ENCODE measurements at places on chromosomes 2 and 18.

DNA sequence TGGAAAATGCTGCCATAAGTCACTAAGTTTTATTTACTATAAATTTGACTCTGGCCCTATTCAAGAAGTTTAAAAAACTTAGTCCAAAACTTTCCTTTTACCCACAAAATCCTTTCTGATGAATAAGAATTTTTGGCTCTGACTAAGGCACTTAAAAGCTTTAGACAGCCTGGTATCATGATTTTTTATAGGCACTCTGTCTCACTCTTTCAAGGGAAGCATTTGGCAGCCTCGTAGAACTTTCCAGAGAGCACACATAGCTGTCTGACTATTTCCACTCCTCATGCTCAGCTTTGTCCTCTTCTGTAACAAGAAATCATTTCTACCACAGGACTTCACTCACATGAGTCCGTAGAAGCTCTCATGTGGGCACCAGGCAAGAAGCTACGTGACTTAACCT is 32.3 kb upstream of the XDH start:
- no peak for DNase-seq

GRCh38 chr18:42038936-42039335 is 83.9 kb downstream of the PIK3C3 start:
- DNase-seq: no peak

- peak; percentile 23 for DNase-seq
Measured at GRCh38 chr2:179020156-179020750, 29.7 kb downstream of the CCDC141 start.

DNA sequence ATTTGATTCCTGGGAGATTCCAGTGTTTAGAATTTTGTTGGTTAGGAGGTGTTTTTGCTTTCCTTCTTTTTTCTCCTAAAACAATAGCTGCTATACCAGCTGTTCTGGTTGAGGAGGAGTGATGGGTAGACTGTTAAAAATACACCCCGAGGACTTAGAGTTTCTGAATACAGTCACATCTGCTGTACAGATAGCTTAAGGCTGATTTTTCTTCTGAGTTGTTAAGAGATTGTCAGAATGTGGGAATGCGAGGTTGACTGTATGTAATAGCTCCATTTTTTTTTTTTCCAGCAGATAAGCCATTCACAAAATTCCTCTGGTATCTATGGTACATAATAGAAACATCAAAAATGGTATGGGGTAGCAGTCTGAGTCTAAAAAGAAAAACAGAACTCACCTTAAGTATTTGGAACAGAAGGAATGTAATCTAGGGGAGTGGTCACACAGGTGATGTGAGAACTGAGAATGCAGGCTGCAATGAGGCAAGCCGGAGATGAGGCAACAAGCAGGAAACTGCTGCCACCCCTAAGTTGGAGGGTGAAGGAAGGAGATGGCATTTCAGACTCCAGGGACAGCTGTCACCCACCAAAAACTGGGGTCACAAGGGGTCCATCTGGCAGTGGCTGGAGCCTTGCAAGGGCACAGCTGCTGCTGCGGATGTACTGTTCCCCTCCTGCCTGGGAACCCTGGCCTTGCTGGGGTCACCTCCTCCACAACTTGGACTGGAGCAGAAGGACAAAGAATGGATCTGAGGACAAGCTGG is 2.4 kb downstream of the DGKD start:
- no peak for DNase-seq

DNA sequence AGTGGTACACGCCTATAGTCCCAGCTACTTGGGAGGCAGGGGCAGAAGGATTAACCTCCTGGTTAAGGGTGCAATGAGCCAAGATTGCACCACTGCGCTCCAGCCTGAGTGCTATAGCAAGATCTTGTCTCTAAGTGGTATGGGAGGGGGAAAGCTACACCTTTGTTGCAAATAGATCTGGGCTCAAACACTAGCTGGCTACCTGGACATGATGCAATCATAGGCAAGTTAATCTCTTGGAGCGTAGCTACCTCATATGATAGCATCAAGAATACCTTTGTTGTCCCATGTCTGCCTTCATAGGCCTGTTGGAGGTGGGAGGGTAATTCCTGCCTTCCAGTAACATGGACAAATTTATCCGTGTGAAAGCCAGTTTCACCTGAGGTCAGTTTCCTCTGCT is 15.7 kb downstream of the KLHL29 start:
- DNase-seq: no peak

DNA sequence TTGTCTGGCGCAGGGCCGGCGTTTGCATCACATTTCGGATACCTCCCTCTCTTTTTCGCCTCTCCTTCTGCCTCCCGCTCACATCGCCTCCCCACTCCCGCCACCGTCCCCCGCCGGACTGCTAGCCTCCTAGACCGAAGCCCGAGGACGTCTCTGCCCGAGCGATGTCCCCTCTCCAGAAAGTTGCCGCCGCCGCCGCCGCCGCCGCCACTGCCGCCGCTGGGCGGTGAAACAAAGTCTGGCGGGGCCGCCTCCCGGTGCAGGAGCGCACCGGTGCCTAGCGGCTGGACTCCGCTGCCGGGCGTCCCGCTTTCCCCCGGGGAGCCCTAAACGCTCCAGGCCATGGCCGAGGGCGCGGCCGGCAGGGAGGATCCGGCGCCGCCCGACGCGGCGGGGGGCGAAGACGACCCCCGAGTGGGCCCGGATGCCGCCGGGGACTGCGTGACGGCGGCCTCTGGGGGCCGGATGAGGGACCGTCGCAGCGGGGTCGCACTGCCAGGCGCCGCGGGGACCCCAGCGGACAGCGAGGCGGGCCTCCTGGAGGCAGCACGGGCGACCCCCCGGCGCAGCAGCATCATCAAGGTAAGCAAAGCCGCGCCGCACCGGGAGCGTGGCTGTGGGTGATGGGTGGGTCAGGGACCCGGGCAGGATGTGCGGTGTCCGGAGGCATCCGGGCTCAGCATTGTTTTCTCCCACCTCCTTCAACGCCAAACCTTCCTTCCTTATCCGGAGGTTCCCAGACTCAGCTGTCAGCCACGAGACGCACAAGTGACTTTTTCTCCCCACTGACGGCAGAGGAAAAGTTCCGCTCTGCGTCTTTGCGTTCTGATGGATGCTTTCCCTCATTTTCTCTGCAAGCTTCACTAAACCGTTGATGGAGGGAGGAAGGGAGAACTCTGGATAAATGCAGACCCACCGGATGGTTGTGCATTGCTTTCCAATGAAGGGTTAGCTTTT is 643 bp downstream of the PLCL1 start:
- DNase-seq: no peak

DNA sequence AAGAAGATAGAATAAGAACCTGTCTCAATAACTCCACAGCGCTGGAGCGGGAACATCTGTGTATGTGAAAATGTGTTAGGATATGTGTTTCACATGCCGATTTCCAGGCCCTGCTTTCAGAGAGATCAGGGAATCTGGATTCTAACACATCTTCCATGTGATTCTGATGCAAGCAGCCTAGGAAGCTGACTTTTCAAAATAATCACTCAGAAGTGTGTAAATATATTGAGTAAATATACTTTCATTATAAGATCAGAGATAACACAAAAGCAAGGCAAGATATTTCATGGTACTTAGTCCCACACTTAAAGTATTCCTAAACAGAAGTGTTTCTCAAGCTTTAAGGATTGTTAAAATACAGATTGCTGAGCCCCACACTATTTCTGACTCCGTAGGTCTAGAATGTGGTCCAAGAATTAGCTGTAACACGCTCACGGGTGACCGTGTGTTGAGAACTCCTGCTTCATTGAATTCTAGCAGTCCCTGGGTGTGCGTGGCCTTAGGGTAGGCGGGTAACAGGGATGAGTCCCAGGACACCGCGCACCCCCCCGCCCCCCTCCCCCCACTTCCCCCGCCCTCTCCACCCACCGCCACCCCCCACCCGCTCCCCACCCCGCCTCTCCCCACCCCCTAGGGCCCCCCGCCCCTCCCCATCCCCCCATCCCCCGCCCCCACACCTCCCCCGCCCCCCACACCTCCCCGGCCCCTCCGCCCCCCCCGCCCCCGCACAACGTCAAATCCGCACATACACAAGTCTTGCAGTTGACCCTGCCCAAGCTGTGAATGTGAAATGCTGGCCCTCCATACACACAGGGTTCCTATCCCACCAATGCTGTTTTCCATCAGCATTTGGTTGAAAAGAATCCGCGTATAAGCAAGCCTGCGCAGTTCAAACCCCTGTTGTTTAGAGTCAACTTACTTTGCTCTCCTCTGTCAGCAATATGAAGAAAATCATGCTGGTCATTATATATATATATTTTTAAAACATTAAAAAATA is 94.2 kb upstream of the SLC39A10 start:
- no peak for DNase-seq

GRCh38 chr18:36849288-36850006 is 20.5 kb downstream of the KIAA1328 start:
- DNase-seq: no peak

DNA sequence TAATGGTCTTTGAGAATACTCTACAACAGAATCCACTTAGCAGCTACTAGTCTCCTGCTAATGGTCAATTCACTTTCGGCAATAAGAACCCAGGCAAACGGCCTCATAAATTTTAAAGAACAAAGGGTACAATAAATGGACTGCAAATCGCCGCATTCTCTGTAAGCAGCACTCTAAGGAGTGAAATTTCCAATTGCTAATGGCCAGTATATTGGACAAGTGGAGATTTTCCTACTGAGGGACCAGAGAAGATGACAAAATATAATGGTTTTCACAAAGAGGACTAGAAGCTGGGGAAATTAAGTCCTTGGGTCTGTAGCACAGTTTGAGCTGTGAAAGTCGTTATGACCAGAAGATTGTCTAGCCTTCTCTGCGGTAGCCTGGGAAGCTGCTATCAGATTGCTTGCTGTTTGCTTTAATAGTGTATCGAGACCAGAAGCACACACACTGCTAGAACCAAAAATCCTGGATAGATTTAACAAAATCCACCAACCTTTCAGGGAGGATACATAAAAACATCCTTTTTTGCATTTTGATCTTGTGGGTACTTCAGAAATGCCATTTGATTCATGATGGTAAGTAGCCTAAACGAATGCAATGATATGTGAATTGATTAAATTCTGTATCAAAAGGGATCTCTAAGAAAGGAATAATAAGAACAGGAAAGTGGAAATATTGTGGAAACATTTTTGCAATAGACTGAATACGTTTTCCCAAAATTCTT is 53.6 kb upstream of the ATP8B1 start:
- no peak for DNase-seq

Data from NCI-H510A treated with DMSO at 0.1 percent for 48 hours (cell line).